ENCODE measurements at places on chromosomes 4 and X. TPM values are rescaled to one million over a fixed set of nuclear protein-coding genes. Genes with fewer than 3 reads are reported as not detected.

GRCh38 chr4:1784789-1785591 lies 8.1 kb upstream of the FGFR3 start:
- DNase-seq = no peak

Gene DMRTC1B
- polyA plus RNA-seq = 0.71 TPM

DNA sequence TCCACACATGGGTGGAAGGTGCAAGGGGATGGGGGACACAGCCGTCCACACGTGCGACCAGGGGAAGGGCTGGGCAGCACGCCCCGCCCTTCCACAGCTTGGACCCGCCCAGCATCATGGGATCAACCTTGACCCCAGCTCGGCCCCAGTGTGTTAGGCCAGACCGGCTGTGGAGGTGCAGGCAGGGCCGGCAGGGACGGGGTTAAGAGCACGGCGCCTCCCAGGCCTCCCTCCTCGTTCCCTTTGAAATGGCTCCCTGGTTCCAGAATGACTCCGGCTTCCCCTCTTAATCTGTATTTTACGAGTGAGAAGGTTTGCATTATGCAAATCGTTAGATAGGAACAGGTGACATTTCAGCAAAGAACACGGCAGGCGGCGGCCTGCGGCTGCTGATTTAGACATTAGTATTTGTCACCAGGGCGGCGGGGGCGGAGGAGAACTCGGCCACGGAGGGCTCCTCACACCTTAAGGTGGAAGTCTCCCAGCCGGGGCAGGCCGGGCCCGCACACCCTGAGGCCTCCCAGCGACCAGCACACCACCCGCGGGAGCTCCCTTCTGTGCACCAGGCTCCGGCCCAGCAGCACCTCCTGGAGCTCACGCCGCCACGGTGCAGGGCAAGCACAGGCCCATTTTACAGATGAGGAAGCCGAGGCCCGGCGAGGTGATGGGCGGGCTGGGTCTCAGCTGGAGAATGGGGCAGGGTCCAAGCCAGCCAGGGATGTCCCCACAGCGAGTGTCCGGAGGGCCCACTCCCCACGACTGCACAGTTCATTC lies 116.1 kb downstream of the FAM53A start:
- DNase-seq = no peak

DNA sequence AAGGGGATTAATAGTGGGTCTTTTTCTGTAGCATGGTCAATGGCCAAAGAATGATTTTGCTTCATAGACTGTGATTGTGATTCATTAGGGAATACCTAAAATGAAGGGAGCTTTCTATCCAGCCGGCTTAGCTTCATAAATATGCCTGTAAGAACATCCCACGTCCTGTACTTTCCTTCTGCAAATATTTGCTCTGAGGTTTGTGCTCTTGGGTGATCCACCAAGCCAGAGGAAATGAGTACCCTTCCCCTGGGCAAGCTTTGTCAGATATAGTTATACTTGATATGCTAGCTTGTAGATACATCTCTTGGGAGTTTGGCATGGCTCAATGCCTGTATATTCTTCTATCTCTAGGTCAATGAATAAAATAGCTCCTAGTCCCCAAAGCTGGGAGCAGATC lies 28.2 kb upstream of the SPARCL1 start:
- DNase-seq = no peak

Gene RGN
- polyA plus RNA-seq = 7.2 TPM

Gene PAGE5
- polyA plus RNA-seq = not detected

DNA sequence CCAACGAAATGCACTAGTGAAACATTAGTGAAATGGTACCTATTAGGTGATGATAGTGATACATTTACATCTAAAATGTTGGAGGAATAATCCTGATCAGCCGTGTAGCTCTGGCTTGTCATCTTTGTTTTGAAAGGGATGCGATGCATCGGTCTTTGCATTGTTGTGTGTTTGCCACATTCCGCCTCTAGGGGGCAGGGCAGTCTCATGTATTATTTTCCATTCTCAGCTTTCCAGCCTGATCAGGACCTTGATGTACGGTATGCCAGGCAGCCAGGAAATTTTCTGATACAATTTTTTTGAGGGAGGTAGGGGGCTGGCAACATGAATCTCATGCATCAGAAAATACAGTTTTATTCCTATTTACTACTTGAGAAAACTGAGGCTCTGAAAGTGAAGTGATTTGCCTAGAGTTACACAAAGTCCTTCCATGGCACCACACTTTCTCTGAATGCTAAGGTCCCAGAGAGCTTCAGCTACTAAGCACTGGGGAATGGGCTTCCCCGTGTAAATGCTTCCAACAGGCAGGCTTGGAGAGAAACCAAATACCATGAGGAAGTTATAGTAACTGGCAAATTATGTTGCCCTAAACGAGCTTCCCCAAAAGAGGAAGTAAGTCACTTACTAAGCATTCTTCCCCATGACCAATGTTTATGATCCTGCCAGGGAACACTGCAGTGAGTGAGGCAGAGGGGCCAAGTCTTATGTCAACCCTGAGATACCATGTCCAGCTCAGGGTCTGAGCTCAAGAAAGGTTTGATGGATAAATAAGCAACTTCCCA lies 31.8 kb upstream of the IQSEC2 start:
- no peak for DNase-seq

DNA sequence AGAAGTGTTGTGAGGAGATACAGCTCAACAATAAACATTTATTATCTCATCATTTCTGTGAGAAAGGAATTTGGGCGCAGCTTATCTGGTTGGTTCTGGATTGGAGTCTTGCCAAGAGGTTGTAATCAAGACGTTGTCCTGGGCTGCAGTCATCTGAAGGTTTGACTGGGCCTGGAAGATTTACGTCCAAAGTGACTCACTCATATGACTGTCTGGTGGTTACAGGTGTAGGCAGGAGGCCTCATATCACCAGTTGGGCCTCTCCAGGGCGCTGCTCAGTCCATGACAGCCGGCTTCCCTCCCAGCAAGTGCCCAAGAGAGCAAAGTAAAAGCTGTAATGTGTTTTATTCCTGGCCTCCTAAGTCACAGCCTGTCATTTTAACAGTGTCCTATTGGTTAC lies 106.3 kb downstream of the USP46 start:
- no peak for DNase-seq

Data from urinary bladder (tissue), 4 donors.